A172 (cell line): ENCODE measurements at places on chromosomes 12 and 14. TPM values are rescaled to one million over a fixed set of nuclear protein-coding genes. Genes with fewer than 3 reads are reported as not detected.

Gene CCDC91
- 18.6 and 21.4 TPM in 2 replicates for total RNA-seq

Gene FOXN4
- total RNA-seq: not detected in 2 replicates

Gene SAMD15
- 1.9 and 2.7 TPM in 2 replicates for total RNA-seq

Gene MCRS1
- total RNA-seq: 66.5 and 79.5 TPM in 2 replicates

Gene CLEC1B
- total RNA-seq: not detected in 2 replicates

Gene RALGAPA1
- total RNA-seq: 15.8 and 15.9 TPM in 2 replicates

Gene MIPOL1
- total RNA-seq: not detected in 2 replicates

Gene SRRM4
- total RNA-seq: not detected in 2 replicates

Gene TMEM229B
- total RNA-seq: 2.0 and 3.1 TPM in 2 replicates

Gene HOTAIR
- 8.4 and 9.8 TPM in 2 replicates for total RNA-seq

Gene MANSC4
- total RNA-seq: not detected in 2 replicates

Gene IL26
- total RNA-seq: not detected in 2 replicates

Gene VWF
- total RNA-seq: 0.31 and 0.36 TPM in 2 replicates

GRCh38 chr14:58465421-58465820, 37.9 kb downstream of the KIAA0586 start:
- no peak for DNase-seq

DNA sequence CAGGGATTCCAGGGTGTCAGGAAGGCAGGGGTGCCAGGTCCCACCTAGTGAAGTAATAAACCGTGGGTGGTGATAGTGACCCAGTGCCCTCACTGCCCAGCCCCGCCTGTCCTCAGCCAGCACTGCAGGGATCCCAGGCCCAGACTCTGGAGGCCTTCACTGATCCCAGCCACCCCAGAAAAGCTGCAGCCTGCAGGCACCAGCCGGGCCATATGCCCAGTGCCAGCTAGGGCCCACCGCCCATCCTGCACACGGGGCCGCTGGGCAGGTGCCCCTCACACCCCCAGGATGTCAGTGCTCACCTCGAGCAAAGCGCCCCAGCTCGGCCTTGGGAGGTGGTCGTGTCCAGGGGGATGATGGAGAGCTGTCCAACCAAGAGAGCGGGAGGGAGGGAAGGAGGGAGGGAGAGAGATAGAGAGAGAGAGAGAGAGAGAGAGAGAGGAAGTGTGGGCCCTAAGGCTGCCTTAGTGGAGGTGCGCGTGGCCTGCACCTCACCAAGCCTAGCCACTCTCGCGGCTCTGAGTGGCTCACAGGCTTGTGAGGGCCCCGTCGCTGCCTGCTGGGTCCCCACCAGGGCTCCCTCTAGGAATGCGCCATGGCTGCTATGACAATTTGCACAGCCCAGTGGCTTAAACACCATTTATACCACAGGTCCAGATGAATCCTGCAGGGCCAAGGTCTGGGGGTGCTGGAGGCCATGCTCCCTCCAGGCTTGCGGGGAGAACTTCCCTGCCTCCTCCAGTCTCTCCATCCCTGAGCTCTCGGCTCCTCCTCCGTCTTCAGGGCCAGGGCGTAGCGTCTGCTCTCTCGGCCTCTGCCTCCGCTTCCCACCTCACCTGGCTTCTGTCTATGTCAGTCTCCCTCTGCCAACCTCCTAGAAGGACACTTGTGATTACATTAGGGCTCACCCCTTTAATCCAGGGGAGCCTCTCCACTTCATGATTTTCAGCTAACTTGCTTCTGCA, 401.0 kb downstream of the TMEM121 start:
- DNase-seq: no peak

DNA sequence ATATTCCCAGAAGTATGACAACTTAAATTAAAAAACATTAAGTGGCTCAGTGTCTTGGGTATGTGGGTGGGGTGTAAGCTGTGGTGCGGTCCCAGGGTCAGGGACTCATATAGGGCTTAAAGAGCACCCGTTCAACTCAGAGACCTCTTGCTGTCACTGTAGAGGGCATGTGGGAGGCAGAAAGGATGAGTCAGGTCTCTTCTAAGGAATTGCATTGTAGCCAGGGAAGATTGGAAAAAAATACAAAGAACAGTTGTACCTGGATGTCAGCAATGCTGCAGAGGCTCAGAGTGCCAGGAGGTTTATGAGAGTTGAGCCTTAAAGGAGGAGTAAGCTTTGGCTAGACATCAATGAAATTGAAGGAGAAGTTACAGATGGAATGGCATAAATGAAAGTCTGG, 104.1 kb downstream of the MYRFL start:
- no peak for DNase-seq

- no peak for DNase-seq
Observed at GRCh38 chr14:32306549-32306948, 22.5 kb upstream of the AKAP6 start.

- DNase-seq: no peak
Observed at GRCh38 chr12:3533703-3534386, 42.8 kb downstream of the PRMT8 start.

- no peak for DNase-seq
Observed at GRCh38 chr14:53109105-53110041, 43.8 kb downstream of the DDHD1 start.

DNA sequence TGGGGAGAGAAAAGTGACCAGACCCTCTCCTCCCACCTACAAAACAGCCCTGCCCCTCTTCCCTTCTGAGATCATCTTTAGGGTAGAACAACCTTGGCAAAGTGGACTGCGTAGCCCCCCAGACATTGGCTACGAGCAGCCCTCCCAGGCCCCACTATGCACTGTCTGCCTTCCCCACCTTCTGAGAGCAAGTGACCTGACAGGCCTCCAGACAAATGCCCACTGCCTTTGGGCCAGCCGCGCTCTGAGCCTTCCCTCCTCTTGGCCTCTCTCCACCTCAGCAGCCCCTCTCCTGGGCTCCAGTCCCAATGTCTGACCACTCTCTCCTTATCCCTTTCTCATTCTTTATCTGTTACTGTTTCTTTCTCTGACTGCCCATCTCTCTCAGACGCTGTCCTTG, 46.5 kb upstream of the CCND2 start:
- DNase-seq: no peak

GRCh38 chr12:103401421-103401820, 94.3 kb downstream of the C12orf42 start:
- DNase-seq: peak; percentile 57

GRCh38 chr14:55846826-55847446, 266.9 kb downstream of the KTN1 start:
- DNase-seq: no peak

DNA sequence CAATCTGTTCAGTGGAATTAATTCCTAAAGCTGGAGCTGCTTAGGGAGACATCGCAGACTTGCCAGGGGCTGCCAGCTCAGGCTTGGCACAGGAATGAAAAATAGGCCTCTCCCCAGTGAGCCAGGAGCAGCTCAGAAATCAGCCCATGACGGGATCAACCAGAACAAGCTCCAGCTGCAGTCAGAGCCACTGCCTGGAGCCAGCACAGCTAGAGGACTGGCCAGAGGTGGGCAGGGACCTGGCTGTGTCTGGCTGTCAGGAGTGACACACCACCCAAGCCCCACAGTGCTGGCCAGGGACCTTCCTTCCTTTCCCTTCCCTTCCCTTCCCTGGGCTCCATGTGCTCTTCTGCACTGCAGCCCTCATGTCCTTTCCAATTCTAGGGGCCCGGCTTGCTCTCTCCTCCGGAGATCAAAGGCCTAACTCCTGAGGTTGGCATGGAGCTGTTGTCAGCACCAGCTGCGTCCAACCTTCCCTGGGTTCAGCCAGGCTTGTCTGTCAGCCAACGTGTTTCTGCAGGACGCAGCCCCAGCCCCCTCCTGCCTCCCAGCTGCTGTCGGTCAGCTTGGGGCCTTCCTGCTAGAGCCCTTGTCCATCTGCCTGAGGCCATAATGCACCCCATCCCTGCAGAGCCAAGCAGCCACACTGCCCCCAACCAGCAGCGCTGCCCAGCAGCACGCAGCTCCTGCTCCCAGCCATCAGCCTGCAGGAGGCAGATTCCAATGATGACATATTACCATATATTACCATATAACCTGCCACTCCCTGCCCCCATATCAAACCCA, 149.3 kb downstream of the CALM1 start:
- DNase-seq: no peak

DNA sequence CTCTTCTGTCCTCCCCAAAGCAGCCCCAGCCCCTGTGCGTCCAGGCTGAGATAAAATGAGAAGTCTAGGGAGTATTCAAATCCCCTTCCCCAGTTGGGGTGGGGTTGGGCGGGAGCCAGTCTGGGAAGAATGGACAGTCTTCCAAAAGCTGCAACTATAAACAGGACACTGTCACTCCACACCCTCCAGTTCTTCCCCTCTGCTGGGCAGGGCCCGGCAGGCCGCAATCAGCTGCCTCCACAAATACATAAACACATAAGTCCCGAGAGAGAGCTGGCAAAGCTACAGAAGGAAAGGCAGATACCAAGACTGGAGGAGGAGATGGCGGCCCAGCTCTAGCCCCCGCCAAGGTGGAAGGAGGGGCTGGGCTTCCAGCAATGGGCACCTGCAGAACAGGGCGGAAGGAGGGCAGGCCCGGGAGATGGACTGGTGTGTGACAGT, 12.7 kb downstream of the LTBP2 start:
- DNase-seq: no peak

GRCh38 chr12:92341065-92341668, 195.5 kb upstream of the BTG1 start:
- no peak for DNase-seq

DNA sequence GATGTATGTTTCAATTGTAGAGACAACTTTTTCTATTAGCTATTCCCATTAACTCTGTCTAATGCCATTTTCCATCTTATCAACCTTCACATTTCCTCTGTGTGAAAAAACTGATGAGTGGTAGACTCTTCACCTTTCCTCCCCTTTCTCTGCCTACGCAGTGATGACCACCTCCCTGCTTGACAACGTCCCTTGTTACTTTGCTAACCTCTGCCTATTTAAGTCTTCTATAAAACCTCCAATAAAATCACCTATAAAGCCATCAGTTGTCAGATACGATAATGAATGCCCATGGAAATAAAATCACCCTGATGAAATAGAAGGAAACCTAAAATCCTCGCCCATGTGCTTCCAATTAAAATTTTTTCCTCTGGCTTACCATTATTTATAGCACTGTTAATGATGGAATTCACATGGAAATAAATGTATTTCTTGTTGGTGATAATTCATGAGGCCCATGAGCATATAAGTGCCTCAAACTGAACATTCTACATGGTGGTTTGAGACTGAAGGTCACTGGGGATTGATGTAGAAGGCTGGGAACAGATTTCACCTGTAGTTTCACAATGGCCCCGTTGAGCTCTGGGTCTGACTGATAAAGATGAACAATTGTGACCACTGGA, 1454.0 kb upstream of the SEL1L start:
- no peak for DNase-seq

- DNase-seq: no peak
Observed at GRCh38 chr12:48512855-48513254, 12.6 kb upstream of the OR8S1 start.

GRCh38 chr12:100651694-100652093, 78.2 kb downstream of the GAS2L3 start:
- DNase-seq: no peak

GRCh38 chr12:52715416-52715815, 12.1 kb upstream of the KRT77 start:
- no peak for DNase-seq

DNA sequence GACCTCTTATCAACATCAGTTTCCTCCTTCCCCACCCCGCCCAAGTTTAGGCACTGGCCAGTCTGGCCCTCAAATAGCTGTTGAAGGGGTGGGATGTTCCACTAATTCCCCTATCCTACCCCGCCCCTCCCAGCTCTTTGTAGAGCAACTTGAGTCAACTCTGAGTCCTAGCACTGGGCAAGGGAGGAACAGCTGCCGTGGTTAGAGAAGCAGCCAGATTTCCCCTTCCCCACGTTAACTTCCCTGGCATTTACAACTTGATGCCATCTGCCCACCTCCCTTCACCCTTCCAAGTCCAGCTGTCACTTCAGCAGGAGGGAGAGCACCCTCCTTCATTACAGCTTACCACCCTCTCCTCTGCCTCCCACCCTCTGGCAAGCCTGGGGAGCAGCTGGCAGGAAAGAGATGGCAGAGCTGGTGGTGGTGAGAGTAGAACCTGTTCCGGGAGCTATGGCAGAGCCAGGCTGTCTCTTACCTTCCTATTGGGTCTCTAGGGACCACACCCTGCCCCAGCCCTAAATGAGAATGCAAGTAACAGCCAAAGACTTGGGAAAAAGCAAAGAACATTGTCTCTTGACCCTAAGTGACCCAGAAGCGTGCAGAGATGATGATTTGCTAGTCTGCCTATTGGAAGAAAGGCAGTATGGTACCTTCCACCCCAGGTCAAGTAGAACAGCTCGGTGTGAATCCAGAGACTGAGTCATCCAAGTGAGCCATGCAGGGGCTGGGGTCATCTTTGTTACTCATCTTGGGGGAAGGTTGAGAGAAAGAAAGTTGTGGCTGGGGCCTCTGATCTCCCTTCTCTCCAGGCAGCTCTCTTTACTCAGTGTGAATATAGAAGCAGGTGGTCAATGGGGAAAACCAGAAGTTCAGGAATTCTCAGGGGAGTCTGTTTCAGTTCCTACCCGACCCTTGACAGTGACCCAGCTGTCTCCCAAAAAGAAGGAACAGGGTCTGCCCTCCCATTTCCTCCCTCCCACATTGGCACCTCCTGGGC, 1.5 kb downstream of the BLOC1S1 start:
- DNase-seq: peak; percentile 75

- DNase-seq: no peak
Observed at GRCh38 chr12:1826867-1827705, 6.7 kb downstream of the LRTM2 start.

DNA sequence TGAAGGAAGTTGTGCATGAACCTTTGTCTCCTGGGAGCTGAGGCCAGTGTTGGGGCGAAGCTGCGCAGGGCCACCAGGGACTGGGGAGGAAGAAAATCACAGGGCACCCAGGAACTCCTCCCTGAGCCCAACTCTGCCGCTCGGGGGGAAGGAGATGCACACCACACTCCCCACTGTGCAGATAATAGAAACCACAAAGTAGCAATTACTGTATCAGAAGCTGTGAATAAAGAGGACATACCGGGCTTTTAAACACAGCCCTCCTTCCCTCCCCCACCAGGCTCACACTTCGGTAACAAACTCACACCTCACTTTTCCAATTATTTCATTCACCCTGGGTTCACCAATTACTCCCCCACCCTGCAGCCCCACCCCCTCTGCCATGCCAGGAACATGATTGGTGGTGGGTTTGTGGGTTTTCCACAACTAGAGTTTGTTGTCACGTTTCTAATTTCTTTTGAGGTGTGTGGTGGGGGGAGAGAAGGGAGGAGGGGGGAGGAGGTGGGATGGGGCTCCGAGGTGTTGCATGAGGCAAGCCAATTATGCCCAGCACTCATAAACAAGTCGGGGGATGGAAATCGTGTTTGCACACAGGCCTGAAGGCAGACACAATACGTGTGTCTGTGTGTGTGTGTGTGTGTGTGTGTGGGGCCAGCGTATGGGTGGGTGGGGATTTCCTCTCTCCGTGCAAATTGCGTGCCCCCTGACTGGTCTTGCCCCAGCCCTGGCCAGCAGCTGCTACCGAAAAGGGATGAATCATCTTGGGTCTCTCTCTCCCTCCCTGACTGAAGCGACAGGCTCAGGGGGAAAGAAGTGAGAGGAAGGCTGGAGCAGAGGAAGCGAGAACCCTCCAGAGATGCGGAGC, 103.3 kb downstream of the RBM19 start:
- peak; percentile 72 for DNase-seq

DNA sequence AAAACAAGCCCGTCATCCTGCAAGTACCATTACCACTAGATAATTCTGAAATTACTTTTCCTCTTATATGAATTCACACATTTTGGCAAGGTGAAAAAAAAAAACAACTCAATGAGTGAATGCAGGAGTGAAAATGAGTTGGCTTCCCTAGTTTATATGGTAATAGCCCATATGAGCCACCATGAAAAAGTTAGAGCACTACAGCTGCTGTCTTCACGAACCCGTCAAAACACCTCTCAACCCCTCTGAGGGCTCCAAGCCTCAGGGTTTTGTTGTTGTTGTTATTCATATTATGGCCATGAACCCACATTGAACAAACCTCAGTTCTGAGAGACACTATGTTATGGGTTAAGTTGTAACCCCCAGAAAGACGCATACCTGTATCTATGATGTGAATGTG, 289.9 kb upstream of the CAND1 start:
- DNase-seq: no peak
